Breast epithelium (tissue), 4 donors: ENCODE measurements at places on chromosomes 7 and 10. TPM values are rescaled to one million over a fixed set of nuclear protein-coding genes. Genes with fewer than 3 reads are reported as not detected.

DNA sequence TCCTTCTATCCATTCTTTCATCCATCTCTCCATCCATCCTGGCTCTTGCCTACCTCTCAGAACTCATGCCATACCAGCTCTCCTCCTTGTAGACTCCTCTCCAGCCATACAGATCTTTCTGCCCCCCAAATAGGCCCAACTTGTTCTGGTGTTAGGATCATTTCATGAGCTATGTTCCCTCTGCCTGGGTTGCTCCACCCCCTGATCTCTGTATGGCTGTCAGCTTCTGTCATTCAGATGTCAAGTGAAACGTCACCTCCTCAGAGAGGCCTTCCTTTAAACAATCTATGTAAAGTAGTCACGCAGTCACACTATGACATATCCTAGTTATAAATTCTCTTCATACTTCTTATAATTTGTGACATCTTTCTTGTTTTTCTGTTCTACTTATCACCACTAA is 42.3 kb upstream of the PNLIPRP3 start:
- H3K4me1 ChIP-seq = no peaks in the 10 kb centered on the region
- H3K36me3 ChIP-seq = no peaks in the 10 kb centered on the region
- no peak overlapping the region for H3K27ac ChIP-seq

DNA sequence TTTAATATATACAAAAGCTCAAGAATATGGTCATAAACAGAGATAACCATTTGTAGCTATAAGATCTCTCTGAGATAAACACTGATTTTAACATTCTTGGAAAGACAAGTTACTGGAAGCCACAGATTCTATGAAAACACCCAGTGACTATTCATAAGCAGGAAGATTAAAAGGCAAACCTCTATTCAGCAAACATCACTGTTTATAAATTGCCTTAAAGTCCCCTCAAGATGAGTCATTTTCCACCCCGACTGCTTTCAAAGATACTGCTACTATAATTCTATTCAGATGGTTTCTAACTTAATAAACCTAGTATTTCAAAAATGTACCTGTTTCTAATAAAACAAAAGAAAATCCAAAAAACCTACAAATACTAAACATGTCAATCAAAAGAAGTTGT is 21.0 kb downstream of the TM9SF3 start:
- no peak overlapping the region for H3K4me3 ChIP-seq
- no peaks in the 10 kb centered on the region for H3K27me3 ChIP-seq
- no peaks in the 10 kb centered on the region for H3K36me3 ChIP-seq
- no peak for DNase-seq
- H3K27ac ChIP-seq = no peak overlapping the region

- peak; percentile 90 for DNase-seq
- H3K27ac ChIP-seq = peak overlapping the region; percentile 54
- no peaks in the 10 kb centered on the region for H3K36me3 ChIP-seq
- H3K4me3 ChIP-seq = no peak overlapping the region
- no peaks in the 10 kb centered on the region for H3K4me1 ChIP-seq
- no peaks in the 10 kb centered on the region for H3K27me3 ChIP-seq
These were observed 162.1 kb downstream of the NRG3 start for GRCh38 chr10:82037076-82037475.

DNA sequence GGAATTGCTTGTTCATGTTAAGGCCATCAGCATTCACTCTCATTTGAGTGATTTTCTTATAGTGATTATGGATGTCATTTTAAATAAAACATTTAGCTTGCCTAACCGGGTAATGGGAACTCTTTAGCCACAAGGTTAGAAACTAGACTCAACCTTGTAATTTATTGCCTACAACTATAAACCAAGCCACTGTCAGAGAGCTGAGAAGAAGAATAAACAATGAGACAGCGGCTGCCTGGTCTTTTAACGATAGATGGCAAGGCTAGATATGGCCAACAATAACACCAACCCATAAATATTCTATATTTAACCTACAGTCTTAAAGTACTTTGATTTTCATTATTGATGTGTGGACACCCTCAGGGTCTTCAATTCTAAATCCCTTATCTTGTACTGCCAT is 27.8 kb upstream of the INHBA start:
- H3K27ac ChIP-seq = no peak overlapping the region
- no peaks in the 10 kb centered on the region for H3K36me3 ChIP-seq
- no peak for DNase-seq
- no peak overlapping the region for H3K4me3 ChIP-seq

- no peaks in the 10 kb centered on the region for H3K4me1 ChIP-seq
- H3K27ac ChIP-seq = no peak overlapping the region
- no peaks in the 10 kb centered on the region for H3K36me3 ChIP-seq
- no peaks in the 10 kb centered on the region for H3K27me3 ChIP-seq
These were observed 489.1 kb upstream of the CELF2 start for GRCh38 chr10:10528563-10528910.

DNA sequence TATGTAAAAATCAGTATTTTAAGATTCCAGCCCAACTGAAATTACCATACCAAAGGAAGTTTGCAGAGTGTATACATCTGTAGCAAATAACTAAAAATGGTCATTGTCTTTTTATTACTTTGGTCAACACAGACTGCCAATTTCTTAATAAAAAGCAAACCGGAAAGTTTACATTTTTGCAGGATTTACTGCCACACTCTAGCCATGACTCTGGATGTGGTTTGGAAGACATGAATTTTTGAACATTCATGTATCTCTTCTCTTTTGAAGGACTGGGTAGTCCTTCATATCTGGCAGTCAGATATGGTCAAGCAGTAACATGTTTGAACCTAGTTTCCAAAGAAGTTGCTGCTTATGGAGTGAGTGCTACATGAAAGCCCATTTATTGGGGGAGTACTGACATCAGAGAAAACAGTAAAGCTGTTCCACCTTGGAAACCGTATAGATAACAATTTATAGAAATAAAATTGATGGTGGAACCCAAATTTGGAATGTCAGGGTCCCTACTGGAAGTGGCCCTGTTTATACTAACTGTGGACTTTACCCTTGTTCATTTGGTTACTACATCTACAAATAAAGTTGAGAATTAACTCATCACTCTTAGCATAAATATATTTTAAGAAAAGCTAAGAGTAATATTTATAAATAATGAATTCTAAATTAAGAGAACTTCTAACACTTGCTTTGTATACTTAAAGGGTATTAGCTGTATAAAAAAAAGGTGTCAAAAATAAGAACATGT is 84.6 kb downstream of the ZMYND11 start:
- H3K4me1 ChIP-seq = no peaks in the 10 kb centered on the region
- no peak overlapping the region for H3K27ac ChIP-seq
- DNase-seq = no peak
- no peaks in the 10 kb centered on the region for H3K36me3 ChIP-seq
- H3K4me3 ChIP-seq = no peak overlapping the region

DNA sequence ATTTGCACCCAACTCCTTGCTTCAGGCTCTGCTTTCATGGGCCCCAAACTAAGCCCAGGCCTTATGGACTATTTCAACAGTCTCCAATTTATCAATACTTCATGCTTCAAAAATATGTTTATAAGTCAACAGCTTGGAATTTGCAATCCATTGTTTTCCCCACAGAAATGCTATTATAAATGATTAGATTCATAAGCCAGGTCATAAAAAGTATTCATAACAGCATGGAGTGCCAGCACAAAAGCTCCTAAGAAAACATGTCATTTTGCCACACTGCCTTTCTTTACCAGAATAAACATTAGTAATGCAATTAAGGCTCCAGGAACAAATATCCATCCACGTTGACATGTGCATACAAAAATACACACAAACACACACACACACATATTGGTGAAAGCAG is 30.1 kb downstream of the OSBPL3 start:
- H3K27me3 ChIP-seq = no peaks in the 10 kb centered on the region
- DNase-seq = no peak
- H3K36me3 ChIP-seq = no peaks in the 10 kb centered on the region
- no peak overlapping the region for H3K4me3 ChIP-seq
- H3K27ac ChIP-seq = no peak overlapping the region
- no peaks in the 10 kb centered on the region for H3K4me1 ChIP-seq

GRCh38 chr7:112487457-112488263 is 6.9 kb downstream of the LSMEM1 start:
- no peak overlapping the region for H3K4me3 ChIP-seq
- H3K27ac ChIP-seq = no peak overlapping the region
- no peak for DNase-seq
- H3K36me3 ChIP-seq = no peaks in the 10 kb centered on the region
- H3K4me1 ChIP-seq = no peaks in the 10 kb centered on the region

- H3K4me1 ChIP-seq = no peaks in the 10 kb centered on the region
- no peaks in the 10 kb centered on the region for H3K27me3 ChIP-seq
- H3K4me3 ChIP-seq = peak overlapping the region; percentile 92
- no peak for DNase-seq
- peak overlapping the region; percentile 91 for H3K27ac ChIP-seq
These were observed 482 bp upstream of the ACTR3C start for GRCh38 chr7:150323682-150324372.

DNA sequence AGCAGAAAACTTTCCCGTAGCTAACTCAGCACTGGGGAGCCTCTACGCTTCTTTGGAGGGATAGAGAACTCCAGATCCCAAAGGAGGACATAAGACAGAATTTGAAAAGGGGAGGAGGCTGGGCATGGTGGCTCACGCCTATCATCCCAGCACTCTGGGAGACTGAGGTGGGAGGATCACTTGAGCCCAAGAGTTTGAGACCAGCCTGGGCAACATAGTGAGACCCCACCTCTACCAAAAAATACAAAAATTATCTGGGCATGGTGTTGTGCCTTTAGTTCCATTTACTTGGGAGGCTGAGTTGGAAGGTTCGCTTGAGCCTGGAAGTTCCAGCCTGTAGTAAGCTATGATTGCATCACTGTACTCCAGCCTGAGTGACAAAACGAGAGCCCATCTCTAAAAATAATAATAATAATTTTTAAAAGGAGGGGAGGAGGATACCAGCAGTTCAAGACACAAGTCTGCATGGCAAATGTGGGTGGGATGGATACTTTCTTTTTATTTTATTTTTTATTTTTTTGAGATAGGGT is 165.9 kb upstream of the SH2B2 start:
- no peaks in the 10 kb centered on the region for H3K36me3 ChIP-seq
- H3K4me3 ChIP-seq = no peak overlapping the region
- H3K27ac ChIP-seq = no peak overlapping the region
- H3K4me1 ChIP-seq = no peaks in the 10 kb centered on the region
- no peak for DNase-seq

DNA sequence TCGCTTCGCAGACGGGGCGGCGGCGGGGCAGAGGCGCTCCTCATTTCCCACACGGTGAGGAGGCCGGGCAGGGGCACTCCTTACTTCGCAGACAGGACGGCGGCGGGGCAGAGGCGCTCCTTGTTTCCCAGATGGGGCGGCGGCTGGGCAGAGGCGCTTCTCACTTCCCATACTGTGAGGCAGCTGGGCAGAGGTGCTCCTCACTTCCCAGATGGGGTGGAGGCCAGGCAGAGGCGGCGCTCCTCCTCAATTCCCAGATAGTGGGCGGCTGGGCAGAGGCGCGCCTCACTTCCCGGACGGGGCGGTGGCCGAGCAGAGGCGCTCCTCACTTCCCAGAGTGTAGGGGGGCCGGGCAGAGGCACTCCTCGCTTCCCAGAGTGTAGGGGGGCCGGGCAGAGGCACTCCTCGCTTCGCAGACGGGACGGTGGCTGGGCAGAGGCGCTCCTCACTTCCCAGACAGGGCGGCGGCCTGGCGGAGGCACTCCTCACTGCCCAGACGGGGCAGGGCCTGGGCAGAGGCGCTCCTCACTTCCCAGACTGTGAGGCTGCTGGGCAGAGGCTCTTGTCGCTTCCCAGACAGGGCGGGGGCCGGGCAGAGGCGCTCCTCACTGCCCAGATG is 43.1 kb downstream of the ZEB1 start:
- DNase-seq = no peak
- no peak overlapping the region for H3K27ac ChIP-seq
- no peaks in the 10 kb centered on the region for H3K4me1 ChIP-seq
- H3K36me3 ChIP-seq = no peaks in the 10 kb centered on the region
- no peak overlapping the region for H3K4me3 ChIP-seq

DNA sequence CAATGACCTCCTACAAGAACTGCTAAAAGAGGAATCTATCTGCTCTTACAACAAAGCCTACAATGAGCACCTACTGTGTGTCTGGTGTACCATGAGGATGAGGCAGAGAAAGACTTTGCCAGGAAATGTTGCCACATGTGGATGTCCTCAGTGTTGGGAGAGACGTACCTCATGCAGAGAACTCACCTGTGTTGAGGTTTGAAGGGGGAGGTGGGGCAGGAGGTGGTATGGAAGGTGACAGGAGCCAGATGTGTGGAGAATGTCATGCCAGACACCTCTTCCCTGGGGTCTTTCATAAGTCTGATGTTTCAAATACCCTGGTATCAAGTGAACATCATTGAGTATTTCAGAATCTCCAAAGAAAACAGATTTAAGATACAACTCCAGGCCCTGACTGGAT is 220.1 kb upstream of the RNF32 start:
- H3K27ac ChIP-seq = no peak overlapping the region
- no peaks in the 10 kb centered on the region for H3K4me1 ChIP-seq
- no peaks in the 10 kb centered on the region for H3K27me3 ChIP-seq
- no peak overlapping the region for H3K4me3 ChIP-seq

- H3K36me3 ChIP-seq = no peaks in the 10 kb centered on the region
- no peaks in the 10 kb centered on the region for H3K27me3 ChIP-seq
- no peak for DNase-seq
- H3K4me3 ChIP-seq = no peak overlapping the region
- H3K27ac ChIP-seq = peak overlapping the region; percentile 68
These were observed 23.5 kb downstream of the PWWP2B start for GRCh38 chr10:132420469-132420980.

DNA sequence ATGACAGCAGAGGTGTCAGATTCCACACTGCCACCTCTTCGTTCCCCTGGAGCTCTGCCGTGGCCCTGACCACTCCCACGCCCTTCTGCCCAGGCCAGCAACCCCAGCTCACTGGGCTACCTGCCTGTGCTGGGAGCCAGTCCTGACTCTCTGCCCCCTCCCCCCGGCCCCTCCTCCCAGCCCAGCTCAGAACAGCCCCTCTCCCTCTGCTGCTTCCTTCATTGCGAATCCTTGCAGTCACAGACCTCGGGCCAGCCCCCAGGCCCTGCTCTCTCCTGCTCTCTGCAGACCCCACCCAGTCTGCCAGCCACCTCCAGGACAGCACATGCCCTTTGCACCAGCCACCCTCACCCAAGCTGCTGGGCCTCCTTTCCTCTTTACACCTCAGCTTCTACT is 60.4 kb downstream of the TCERG1L start:
- no peaks in the 10 kb centered on the region for H3K36me3 ChIP-seq
- no peak for DNase-seq
- H3K4me1 ChIP-seq = no peaks in the 10 kb centered on the region
- H3K27ac ChIP-seq = no peak overlapping the region
- H3K4me3 ChIP-seq = no peak overlapping the region

MYL10 gene
- not detected for total RNA-seq

POU6F2 gene
- total RNA-seq = under 0.01 TPM

TBXAS1 gene
- total RNA-seq = 59.8 TPM

RBP4 gene
- total RNA-seq = 813 TPM

SFTPA1 gene
- total RNA-seq = not detected

CTTNBP2 gene
- 37.0 TPM for total RNA-seq

FAM13C gene
- 13.9 TPM for total RNA-seq
